Stimulated activated CD8-positive, alpha-beta memory T cell treated with anti-CD3 and anti-CD28 coated beads, Interleukin-4, amount 100 ng/mL, for 4 hours (primary cell): ENCODE measurements at places on chromosomes 3 and 15.

DNA sequence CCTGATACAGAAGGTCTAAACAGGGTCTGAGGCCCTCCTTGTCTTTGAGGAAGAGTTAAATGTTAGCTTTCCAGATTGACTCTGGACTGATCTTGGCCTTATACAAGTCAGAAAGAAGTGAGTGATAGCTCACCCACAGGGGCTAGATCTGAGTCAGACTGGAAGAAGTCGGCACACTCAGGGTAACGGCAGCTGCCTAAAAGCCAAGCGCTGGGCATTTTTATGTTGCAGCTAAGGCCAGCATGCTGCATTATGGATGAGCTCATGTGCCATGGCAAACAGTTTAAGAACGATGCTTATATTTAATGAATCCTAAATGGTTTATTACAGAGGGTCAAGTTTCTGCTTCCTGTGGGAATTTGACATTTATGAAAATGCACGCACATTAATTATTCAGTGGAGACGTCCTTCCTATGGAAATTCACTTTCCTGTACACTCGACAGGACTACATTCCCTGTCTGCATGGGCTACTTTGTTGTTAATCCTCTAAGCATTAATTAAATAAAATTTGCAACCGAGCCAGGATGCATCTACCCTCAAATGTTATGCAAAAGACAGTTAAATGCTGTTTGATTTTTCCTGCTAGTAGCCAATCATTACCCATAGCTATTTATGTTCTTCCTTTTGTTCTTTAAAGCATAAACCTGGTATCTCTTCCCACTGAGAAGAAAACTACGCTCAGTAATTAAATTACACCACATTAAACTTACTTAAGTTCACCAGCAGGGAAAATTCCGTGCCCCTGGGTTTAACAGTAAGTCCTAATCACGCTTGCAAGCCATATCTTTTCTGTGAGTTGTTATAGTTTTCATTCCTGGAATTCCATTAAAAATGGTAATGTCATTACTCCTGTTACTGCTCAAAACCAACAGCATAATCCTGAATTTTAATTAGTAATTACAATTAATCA, 762.7 kb upstream of the CFAP20DC start:
- no peak for DNase-seq

- no peak for DNase-seq
Measured at GRCh38 chr3:172194702-172195406, 155.5 kb downstream of the FNDC3B start.

DNA sequence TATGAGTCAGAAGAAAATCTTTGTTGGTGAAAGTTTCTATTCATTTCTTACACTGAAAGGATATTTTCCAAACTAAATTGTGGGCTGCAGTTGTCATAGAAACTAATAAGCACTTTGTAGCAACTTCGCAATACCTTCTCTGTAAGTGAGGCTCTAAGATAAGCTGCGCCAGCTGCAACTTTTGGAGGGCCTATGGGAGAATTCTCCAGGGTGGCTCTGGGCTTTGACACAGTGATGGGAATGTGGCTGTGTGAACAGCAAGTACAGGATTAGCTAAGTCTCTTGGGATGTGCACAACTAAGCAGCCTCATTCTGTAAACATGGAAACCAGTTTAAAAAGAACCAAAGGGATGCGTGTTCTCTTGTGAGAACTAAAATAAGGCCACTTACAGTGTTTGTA, 124.6 kb upstream of the SGO1 start:
- no peak for DNase-seq

DNA sequence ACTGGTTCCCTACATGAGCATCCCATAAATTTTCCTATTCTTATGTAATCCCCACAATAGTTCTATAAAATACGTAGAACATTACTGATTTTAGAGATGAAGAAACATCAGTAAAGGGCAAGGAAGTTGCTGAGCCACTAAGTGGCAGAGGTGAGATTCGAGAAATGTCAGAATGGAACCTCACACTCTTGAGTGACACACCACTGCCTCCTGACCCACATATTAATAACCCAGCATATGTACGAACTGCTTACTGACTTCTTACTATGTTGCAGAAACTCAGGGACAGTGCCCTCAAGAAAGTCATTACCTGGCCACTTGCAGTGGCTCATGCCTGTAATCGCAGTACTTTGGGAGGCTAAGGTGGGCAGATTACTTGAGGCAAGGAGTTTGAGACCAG, 1022.4 kb downstream of the FHIT start:
- DNase-seq, result no peak

DNA sequence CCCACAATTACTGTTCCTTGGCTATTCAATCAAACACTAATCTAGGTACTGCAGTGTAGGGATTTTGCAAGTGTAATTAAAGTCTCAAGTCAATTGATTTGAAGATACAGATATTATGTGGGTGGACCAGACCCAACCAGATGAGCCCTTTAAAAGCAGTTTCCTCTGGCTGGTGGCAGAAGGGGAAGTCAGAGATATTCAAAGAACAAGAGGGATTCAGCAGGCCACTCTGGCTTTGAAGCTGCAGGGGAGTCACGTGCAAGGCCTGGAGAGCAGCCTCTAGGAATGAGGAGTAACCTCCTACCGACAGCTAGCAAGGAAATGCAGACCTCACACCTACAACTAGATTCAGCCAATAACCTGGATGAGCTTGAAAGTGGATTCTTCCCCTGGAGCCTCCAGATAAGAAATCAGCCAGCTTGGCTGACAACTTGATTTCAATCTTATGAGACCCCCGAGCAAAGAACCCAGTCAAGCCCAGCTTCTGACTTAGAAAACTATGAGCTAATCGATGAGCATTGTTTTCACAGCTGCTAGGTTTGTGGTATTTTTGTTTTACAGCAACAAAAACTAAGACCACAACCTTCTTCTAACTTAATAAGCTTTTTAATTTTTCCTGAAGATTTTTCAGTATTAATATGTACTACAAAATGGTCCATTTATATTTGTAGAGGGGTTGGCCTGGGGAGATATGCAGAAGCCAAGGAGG, 13.4 kb downstream of the HACD2 start:
- DNase-seq, result no peak

DNA sequence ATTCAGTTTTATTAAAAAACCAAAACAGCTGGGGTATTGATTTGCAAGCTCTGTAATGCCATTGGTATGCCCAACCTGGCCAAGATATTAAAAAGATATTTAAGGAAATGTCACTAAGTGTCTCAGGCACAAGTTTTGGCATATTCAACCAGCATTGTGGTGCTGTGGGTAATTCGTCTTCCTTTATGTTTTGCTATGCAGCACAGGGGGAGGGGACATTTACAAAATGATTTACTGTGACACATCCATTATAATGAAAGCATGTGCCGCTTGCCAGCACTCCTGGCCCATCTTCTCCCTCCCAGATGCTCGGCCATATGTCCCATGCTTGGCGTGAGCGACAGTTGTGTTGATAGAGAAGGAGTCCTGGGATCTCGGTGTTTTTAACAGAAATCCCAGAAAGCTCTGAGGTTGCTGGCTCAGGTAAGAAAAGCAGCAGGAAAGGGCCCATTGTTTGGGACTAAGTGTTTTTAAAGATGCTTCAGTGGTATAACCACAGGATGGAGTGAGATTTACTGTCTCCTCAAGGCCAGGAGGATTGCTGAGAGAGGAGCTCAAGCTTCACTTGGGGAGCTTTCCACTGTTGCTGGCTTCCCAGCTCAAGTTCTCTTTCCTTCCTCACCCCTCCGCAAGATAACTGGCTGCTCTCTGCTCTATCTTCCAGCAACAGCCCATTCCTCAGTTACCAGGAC, 158.2 kb upstream of the TSC22D2 start:
- DNase-seq, result no peak

DNA sequence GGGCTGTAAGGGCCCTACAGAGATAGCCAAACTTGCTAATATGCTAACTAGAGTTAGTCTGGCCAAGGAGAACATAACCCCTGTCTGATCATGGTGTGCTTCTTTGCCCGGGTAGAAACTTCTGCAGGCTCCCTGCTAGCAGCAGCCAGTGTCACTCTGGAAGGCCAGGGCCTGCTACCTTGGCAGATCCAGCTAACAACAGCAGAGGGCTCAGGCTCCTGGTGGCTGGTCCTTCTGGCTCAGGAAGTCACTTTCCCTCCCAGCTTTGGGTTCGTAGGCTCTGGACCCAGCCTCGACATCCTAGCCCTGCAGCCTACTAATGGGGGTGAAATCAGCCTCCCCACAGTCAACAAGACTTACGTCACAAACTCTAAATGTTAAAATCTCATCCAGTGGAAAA, 373.7 kb upstream of the RGMA start:
- DNase-seq, result no peak

DNA sequence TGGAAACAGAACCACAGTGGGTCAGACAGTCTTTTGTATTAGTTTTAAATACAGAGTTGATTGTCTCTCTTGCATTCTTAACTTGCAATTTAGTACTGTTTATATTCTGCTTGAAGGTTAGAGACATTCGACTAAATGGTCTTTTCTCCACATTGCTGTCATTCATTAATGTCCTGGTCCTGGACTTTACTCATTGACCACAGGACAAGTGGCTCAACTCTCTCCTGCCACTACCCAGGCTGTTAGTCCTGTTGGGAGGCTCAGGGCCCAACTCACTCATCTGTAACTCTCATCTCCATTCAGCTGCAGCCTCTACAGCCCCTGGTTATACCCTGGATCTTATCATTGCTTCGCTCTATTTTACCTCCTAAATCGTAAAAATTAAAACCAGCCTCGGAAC, 427.4 kb downstream of the LPP start:
- DNase-seq, result no peak

- no peak for DNase-seq
Measured at GRCh38 chr3:13110678-13111116, 37.5 kb upstream of the IQSEC1 start.

DNA sequence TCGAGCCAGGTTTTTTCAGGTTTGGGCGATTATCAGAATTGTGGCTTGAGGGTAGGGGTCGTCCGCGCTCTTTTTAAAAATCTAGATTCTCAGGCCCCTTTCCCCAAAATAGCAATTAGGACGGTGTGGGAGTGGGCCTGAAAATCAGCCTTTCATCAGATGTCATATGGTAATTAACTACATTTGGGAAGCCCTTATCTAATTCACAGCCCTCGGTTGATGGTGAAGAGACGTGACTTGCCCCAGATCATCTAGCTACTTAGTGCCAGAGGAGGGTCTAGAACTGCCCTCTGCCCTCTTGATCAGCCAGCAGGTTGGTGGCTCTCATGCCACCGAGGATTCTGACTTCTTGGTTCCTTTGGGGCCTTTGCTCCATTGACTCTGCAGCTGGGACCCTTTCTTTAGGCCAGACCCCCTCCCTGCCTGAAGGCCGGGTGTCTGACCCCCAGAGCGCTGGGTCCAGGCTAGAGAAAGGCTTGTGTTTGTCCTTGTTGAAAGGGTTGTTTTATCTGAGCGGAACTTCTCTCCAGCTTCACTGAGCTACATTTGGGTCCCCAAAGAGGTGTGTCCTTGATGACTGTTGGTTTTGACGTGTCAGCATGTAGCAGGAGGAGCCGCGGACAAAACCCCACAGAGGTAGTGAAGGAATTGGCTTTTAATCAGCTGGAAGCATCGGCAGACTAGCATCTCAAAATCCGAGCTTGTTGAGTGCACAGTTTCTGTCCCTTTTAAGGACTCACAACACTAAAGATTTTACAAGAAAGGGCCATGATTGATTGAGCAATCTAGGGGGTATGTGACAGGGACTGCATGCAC, 857 bp downstream of the AEN start:
- no peak for DNase-seq

- DNase-seq, result no peak
Measured at GRCh38 chr3:121809249-121809648, 25.6 kb downstream of the IQCB1 start.

GRCh38 chr3:98732286-98733052, 30.7 kb upstream of the ST3GAL6 start:
- DNase-seq, result no peak

GRCh38 chr15:26893351-26894065, 26.6 kb downstream of the GABRA5 start:
- no peak for DNase-seq

- no peak for DNase-seq
Measured at GRCh38 chr3:52080830-52081719, 24.7 kb upstream of the DUSP7 start.

- no peak for DNase-seq
Measured at GRCh38 chr3:197836244-197836643, 45.2 kb downstream of the LRCH3 start.

GRCh38 chr3:13714251-13714916, 165.5 kb downstream of the FBLN2 start:
- DNase-seq, result no peak

GRCh38 chr3:11379238-11379823, 107.1 kb downstream of the ATG7 start:
- no peak for DNase-seq

DNA sequence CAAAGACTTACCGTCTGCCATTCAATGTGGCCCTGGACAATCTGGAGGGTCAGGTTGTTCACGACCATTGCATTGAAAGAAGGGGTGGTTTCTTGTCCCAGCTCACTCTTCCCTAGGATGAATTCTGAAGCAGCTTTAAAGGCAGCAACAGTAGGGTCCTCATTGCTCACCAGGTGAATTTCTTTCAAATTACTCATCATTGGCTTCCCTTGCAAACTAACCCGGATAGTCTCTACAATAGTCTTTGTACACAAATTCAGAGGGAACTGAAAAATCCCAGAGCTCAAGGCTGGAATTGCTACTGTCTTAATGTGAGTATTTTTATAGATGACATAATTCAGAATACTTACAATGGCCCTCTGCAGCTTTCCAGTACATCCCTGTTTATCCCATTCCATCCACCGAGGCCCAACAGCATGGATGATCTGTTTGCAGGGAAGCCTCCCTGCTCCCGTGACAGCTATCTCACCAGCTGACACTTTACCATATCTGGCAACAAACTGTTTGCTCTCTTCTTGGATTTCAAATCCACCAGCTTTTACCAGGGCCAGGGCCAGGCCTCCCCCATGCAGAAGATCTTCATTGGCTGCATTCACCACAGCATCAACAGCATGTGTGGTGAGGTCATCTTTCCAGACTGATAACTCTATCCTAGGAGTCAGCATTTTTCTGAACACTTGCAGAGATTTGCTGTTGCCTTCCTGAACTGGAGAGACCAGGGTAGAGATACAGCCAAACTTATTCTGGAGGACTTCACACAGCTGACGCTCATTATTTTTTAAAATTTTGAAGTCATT, 8.6 kb downstream of the PARP9 start:
- no peak for DNase-seq

DNA sequence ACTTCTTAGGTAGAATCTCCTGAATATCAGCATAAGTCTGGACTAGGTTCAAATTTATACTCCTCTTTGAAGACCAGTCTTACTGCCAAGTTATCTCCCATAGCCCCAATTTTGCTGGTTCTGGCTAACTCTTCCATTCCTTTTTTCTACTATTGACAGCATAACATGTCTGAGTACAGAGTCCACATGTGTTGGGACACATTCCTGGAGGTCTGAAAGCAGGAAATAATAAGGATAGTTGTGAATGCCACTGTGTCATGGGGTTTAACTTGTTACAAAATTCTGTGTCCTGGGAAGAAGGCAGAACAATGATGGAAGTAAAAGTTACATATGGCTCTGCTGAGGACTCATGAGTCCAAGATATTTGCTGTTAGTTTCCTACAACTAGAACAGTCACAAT, 57.4 kb upstream of the ZBTB20 start:
- no peak for DNase-seq

- no peak for DNase-seq
Measured at GRCh38 chr15:51318382-51319150, 19.8 kb downstream of the CYP19A1 start.

GRCh38 chr3:104768886-104769285, 597.8 kb upstream of the ALCAM start:
- no peak for DNase-seq

- no peak for DNase-seq
Measured at GRCh38 chr15:74405823-74406222, 27.9 kb downstream of the SEMA7A start.

GRCh38 chr15:81889485-81889881, 156.3 kb downstream of the MEX3B start:
- no peak for DNase-seq

- DNase-seq, result no peak
Measured at GRCh38 chr3:9101286-9101685, 138.0 kb upstream of the RAD18 start.
